Right lobe of liver (tissue), 6 donors: ENCODE measurements at places on chromosomes 2 and 18.
A peak's percentile ranks its signal among the peaks of the same experiment; 100 is the strongest.

- DNase-seq = no peak
- H3K4me1 ChIP-seq = no peaks in the 10 kb centered on the region
- H3K27ac ChIP-seq = no peak overlapping the region
- no peak overlapping the region for H3K4me3 ChIP-seq
- H3K27me3 ChIP-seq = no peaks in the 10 kb centered on the region
These were observed 30.3 kb downstream of the STEAP3 start for GRCh38 chr2:119253760-119254600.

DNA sequence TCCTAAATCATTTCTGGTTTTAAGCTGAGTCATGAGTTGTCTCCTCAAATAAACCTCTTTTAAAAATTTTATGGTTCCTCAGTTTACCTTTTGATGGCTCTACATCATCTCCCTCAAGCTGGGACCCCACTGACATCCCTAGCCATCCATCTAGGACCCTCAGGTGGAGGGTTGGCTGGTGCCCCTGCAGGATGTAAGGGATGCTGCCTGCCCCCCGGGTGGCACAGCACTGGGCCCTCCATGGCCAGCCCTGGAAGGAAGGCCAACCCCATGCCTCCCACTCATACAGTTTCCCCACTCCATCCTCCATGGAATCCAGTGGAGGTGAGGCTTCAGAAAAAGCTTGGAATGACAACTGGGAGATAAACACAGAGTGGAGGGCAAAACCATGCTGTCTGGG, 17.2 kb upstream of the GPC1 start:
- no peak overlapping the region for H3K4me3 ChIP-seq
- no peaks in the 10 kb centered on the region for H3K27me3 ChIP-seq

GRCh38 chr2:127584516-127585033, 49.1 kb downstream of the MYO7B start:
- H3K36me3 ChIP-seq = no peaks in the 10 kb centered on the region
- no peaks in the 10 kb centered on the region for H3K27me3 ChIP-seq
- H3K4me1 ChIP-seq = no peaks in the 10 kb centered on the region
- DNase-seq = no peak

DNA sequence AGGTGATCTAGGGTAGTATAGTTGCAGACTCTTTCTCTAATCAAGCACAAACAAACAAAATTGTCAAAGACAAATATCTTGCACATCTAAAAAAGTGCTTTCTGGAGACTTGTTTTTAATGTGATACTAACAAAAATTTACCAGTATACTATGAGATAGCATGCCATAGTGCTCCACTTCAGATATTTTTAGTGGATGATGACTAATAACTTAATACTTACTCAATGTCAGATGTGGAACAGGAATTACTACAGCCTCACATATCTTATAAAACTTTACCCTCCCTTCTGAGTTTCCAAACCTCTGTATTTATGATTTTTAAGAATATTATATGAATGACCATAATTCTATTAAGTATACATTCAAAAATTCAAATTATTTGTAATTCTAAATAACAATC, 1162.0 kb upstream of the SLC39A10 start:
- H3K27me3 ChIP-seq = no peaks in the 10 kb centered on the region
- H3K4me3 ChIP-seq = no peak overlapping the region
- H3K36me3 ChIP-seq = no peaks in the 10 kb centered on the region
- no peaks in the 10 kb centered on the region for H3K4me1 ChIP-seq
- DNase-seq = no peak

DNA sequence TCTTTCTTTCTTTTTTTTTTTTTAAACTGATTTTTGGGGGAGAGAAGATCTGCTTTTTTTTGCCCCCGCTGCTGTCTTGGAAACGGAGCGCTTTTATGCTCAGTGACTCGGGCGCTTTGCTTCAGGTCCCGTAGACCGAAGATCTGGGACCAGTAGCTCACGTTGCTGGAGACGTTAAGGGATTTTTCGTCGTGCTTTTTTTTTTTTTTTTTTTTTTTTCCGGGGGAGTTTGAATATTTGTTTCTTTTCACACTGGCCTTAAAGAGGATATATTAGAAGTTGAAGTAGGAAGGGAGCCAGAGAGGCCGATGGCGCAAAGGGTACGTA, 587 bp downstream of the MEIS1 start:
- no peaks in the 10 kb centered on the region for H3K36me3 ChIP-seq
- H3K27me3 ChIP-seq = no peaks in the 10 kb centered on the region
- H3K4me3 ChIP-seq = peak overlapping the region; percentile 76
- H3K27ac ChIP-seq = peak overlapping the region; percentile 87

DNA sequence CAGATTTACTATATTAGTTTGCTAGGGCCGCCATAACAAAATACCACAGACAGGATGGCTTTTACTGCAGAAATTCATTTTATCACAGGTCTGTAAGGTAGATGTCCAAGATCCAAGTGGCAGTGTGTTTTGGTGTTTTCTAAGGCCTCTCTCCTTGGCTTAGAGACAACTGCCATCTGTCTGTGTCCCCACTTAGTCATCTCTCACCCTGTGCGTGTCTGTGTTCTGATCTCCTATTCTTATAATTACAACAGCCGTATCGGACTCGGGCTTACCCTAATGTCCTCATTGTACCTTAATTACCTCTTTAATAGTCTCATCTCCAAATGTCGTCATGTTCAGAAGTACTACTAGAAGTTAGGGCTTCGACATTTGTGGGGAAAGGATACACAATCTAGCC, 362.3 kb upstream of the CDH19 start:
- H3K4me1 ChIP-seq = no peaks in the 10 kb centered on the region
- no peaks in the 10 kb centered on the region for H3K36me3 ChIP-seq
- H3K27ac ChIP-seq = no peak overlapping the region
- no peak for DNase-seq

DNA sequence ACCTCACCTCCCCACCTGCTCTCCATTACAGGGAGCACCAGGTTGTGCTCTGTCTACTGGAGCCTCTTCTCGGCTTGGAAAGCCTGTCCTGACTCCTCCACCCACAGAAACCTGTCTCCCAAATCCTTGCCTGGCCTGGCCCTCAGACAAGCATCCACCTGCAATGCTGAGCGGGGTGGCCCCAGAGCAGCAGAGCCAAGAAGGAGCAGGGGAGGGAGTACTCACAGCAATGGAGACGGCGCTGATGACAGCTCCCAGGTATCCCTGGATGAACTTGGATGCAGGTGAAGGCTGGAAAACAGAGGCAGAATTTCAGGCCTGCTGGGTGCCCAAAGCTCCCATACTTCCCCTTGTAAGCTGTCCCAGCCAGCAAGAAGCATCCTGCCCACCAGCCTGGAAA, 72.8 kb downstream of the SFXN5 start:
- no peaks in the 10 kb centered on the region for H3K36me3 ChIP-seq
- peaks cover 56% of the 10 kb centered on the region for H3K4me1 ChIP-seq
- no peak overlapping the region for H3K4me3 ChIP-seq
- no peak for DNase-seq

- no peaks in the 10 kb centered on the region for H3K4me1 ChIP-seq
- H3K27me3 ChIP-seq = no peaks in the 10 kb centered on the region
- no peak overlapping the region for H3K4me3 ChIP-seq
- no peaks in the 10 kb centered on the region for H3K36me3 ChIP-seq
These were observed 39.5 kb upstream of the NRP2 start for GRCh38 chr2:205642599-205643356.

DNA sequence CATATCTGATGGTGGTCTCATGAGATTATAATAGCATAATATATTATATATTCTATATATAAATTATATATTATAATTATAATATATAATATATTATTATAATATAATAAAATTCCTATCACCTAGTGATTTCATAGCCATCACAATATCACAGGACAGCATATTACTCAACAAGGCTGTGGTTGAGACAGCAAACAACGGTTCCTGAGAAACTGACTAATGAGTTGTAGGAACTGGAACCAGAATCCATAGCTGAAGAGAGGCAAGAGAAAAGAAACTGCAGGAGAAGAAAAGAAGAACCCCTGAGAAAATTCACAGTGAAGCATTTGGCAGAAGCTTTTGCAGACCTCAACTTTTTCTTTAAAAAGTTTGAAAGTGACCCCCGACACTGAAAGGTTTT, 84.0 kb downstream of the BCL2L11 start:
- no peaks in the 10 kb centered on the region for H3K4me1 ChIP-seq
- DNase-seq = no peak
- H3K27me3 ChIP-seq = no peaks in the 10 kb centered on the region
- H3K27ac ChIP-seq = no peak overlapping the region
- H3K4me3 ChIP-seq = no peak overlapping the region
- no peaks in the 10 kb centered on the region for H3K36me3 ChIP-seq

GRCh38 chr18:48854780-48855179, 96.0 kb downstream of the SMAD7 start:
- DNase-seq = no peak
- H3K36me3 ChIP-seq = peaks cover 33% of the 10 kb centered on the region
- H3K4me1 ChIP-seq = peaks cover 3% of the 10 kb centered on the region
- no peak overlapping the region for H3K4me3 ChIP-seq

- no peak for DNase-seq
- no peaks in the 10 kb centered on the region for H3K36me3 ChIP-seq
- no peak overlapping the region for H3K27ac ChIP-seq
- H3K27me3 ChIP-seq = no peaks in the 10 kb centered on the region
- H3K4me3 ChIP-seq = no peak overlapping the region
- no peaks in the 10 kb centered on the region for H3K4me1 ChIP-seq
These were observed 734.2 kb upstream of the SALL3 start for GRCh38 chr18:78245451-78245850.

DNA sequence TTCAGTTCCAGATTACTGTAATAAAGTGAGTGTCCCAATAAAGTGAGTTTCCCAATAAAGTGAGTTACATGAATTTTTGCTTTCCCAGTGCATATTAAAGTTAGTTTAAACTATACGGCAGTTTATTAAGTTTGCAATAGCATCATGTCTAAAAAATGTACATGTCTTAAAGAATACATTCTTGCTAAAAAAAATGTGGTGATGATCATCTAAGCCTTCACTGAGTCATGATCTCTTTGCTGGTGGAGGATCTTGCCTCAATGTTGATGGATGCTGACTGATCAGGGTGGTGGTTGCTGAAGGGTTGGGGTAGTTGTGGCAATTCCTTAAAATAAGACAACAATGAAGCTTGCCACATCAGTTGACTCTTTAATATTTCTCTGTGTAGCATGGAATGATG, 664.2 kb downstream of the TDRD15 start:
- H3K27ac ChIP-seq = no peak overlapping the region
- H3K4me1 ChIP-seq = no peaks in the 10 kb centered on the region
- no peaks in the 10 kb centered on the region for H3K36me3 ChIP-seq
- no peak for DNase-seq
- no peaks in the 10 kb centered on the region for H3K27me3 ChIP-seq

DNA sequence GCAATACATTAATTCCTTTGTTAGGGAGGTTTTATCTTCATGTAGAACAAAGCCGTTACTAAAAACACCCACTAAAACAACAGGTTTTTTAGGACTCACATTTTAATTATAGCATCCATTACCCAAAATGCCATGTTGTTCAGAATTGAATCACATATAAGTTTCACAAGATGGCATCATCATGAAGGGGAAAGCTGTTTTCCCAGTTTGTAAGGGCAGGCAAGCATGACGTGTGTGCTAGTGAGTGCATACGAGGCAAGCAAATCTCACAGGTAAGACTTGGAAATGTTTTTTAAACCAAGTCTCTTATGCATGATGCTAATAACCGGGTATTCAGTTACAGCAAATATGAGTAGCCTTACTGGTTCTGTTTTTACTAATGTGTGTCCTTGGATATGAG, 111.8 kb upstream of the NFATC1 start:
- no peaks in the 10 kb centered on the region for H3K27me3 ChIP-seq
- DNase-seq = no peak
- H3K4me1 ChIP-seq = no peaks in the 10 kb centered on the region
- H3K4me3 ChIP-seq = no peak overlapping the region
- no peak overlapping the region for H3K27ac ChIP-seq
- no peaks in the 10 kb centered on the region for H3K36me3 ChIP-seq

DNA sequence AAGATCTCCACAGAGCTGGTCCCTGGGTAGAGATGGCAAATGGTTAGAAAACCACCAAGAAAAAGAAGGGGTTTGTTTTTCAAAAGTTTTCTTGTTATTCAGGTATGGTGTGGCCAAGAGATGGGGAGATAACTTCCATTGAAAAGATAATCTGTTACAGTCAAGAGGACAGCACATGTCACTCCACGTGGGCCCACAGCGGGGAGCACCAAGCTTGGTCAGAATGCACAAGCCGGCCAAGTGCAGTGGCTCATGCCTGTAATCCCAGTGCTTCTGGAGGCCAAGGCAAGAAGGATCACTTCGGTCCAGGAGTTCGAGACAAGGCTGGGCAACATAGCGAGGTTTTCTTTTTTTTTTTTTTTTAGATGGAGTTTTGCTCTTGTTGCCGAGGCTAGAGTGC, 6.0 kb upstream of the LCLAT1 start:
- no peaks in the 10 kb centered on the region for H3K36me3 ChIP-seq
- no peak overlapping the region for H3K27ac ChIP-seq
- H3K4me3 ChIP-seq = no peak overlapping the region
- no peak for DNase-seq
- no peaks in the 10 kb centered on the region for H3K27me3 ChIP-seq

GRCh38 chr18:8948011-8948410, 154.5 kb upstream of the NDUFV2 start:
- H3K4me3 ChIP-seq = no peak overlapping the region
- H3K36me3 ChIP-seq = no peaks in the 10 kb centered on the region
- no peak overlapping the region for H3K27ac ChIP-seq
- DNase-seq = no peak
- H3K27me3 ChIP-seq = no peaks in the 10 kb centered on the region
- no peaks in the 10 kb centered on the region for H3K4me1 ChIP-seq

DNA sequence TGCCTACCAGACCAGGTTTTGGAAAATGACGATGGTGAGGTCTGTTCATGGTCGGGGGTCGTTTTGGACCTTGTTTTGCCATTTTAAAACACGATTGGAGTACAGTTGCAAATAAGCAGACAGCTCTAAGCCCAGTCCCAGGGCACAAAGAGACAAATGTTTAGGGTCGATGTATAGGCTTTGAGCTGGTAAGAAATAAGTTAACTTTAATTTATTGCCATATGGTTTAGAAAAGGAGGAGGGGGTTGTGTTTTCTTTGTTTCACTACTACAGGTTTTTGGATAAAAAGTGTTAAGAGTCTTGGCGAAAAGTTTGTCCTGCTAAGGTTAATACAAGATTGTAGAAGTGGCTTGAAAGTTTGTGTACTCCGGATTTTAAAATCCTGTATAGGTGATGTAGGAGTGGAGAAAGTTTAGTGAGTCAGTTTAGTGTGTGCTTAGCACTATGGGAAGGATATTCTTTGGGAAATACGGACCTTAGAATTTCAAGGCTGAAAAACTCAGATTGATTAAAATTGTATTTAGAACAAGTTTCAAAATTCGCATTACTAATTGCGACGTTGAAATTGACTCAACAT, 1.3 kb downstream of the KCMF1 start:
- no peaks in the 10 kb centered on the region for H3K4me1 ChIP-seq
- no peaks in the 10 kb centered on the region for H3K27me3 ChIP-seq
- DNase-seq = no peak
- H3K27ac ChIP-seq = peak overlapping the region; percentile 94

DNA sequence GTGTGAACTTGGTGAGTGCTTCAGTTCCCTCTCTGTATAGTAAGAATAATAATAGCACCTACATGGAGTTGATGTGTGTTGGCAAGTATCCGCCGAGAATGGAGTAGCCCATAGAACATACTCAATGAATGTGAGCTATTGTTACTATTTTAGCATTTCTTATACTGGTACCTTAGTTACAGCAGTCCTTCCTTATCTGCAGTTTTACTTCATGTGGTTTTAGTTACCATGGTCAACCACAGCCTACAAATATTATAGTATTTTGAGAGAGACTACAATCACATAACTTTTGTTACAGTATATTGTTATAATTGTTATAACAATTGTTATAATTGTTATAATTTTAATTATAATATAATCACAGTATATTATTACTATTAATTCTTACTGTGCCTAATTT, 152.5 kb upstream of the RASGRP3 start:
- H3K4me3 ChIP-seq = no peak overlapping the region
- no peaks in the 10 kb centered on the region for H3K27me3 ChIP-seq
- DNase-seq = no peak
- H3K36me3 ChIP-seq = no peaks in the 10 kb centered on the region
- peaks cover 4% of the 10 kb centered on the region for H3K4me1 ChIP-seq
- H3K27ac ChIP-seq = no peak overlapping the region
